Neural crest cell (in vitro differentiated cells): ENCODE measurements at places on chromosomes 13 and 19. TPM values are rescaled to one million over a fixed set of nuclear protein-coding genes. Genes with fewer than 3 reads are reported as not detected.

ZNF761 gene
- total RNA-seq: 10.0 and 10.5 TPM in 2 replicates

- peak overlapping the region; percentile 40 for H3K4me3 ChIP-seq
- DNase-seq: no peak
- H3K4me1 ChIP-seq: peaks cover 9% of the 10 kb centered on the region
Measured at GRCh38 chr19:54107876-54108490, 5.3 kb downstream of the NDUFA3 start.

DNA sequence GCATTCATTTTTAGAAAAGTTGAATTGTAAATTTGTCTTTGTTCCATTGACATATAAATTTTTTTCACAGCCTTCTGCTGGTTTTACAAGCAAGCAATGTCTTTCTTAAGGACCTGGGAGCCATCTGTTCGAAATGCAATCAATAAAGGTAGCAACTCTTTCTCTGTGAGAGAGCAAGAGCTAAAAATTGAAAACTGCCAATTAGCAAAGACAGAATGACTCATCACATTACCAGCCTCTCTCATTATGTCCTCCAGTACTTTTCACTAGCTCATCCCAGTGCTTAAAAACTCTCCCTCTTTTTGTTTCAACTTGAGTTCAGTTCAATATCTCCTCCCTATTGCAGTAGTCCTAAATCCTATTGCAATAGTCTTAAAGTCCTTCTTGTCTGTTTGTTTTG lies 760.7 kb upstream of the SLITRK6 start:
- no peak overlapping the region for H3K4me3 ChIP-seq
- H3K4me1 ChIP-seq: peaks cover 5% of the 10 kb centered on the region
- no peaks in the 10 kb centered on the region for H3K36me3 ChIP-seq
- H3K27me3 ChIP-seq: no peaks in the 10 kb centered on the region

ACP4 gene
- not detected in 2 replicates for total RNA-seq

DNA sequence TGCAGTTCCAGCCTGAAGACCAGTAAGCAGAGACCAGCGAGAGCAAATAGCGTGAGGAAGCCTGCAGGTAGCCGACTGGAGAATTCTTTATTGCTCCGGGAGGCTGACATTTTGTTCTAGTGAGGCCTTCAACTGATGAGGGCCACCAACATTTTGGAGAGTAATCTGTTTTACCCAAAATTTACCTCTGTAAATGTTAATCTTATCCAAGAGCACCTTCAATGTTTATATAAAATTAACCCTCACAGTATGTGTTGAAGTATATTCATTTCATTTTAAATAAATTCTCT lies 546.4 kb upstream of the SLITRK5 start:
- no peaks in the 10 kb centered on the region for H3K36me3 ChIP-seq
- H3K27me3 ChIP-seq: no peaks in the 10 kb centered on the region
- peak overlapping the region; percentile 95 for H3K27ac ChIP-seq
- no peak for DNase-seq
- peaks cover 17% of the 10 kb centered on the region for H3K4me1 ChIP-seq

HRC gene
- total RNA-seq: 0.84 and 1.6 TPM in 2 replicates

RDH8 gene
- not detected in 2 replicates for total RNA-seq

- H3K4me3 ChIP-seq: no peak overlapping the region
- peaks cover 3% of the 10 kb centered on the region for H3K36me3 ChIP-seq
- H3K27me3 ChIP-seq: no peaks in the 10 kb centered on the region
- DNase-seq: no peak
- no peaks in the 10 kb centered on the region for H3K4me1 ChIP-seq
Measured at GRCh38 chr19:54696117-54696548, 28.1 kb upstream of the KIR3DL3 start.

ZNF555 gene
- total RNA-seq: 10.5 and 11.4 TPM in 2 replicates

GRCh38 chr13:74217811-74218210 lies 83.6 kb upstream of the KLF12 start:
- H3K27ac ChIP-seq: no peak overlapping the region
- no peaks in the 10 kb centered on the region for H3K4me1 ChIP-seq
- no peaks in the 10 kb centered on the region for H3K27me3 ChIP-seq
- H3K36me3 ChIP-seq: no peaks in the 10 kb centered on the region

DNA sequence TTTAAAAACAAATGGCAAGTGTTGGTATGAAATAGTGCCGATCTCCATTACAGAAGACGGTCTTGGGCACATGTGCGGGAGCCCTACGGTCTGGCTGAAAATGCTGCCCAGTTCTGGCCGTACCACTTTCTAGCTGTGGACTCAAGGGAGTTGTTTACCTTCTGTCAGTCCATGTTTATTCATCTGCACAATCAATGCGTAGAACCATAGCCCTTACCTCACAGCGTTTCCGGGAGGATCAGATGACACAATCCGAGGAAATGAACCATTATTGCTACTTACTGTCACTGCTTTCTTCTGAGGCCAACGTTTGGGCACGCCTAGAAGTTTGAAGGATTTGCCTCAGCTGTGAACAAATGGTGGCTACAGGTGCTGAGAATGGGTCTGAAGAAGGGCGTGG lies 31.2 kb downstream of the GADD45B start:
- no peak overlapping the region for H3K27ac ChIP-seq
- H3K36me3 ChIP-seq: no peaks in the 10 kb centered on the region
- no peaks in the 10 kb centered on the region for H3K27me3 ChIP-seq
- no peak overlapping the region for H3K4me3 ChIP-seq

- H3K36me3 ChIP-seq: no peaks in the 10 kb centered on the region
- peaks cover 4% of the 10 kb centered on the region for H3K4me1 ChIP-seq
- no peak overlapping the region for H3K27ac ChIP-seq
- no peak for DNase-seq
Measured at GRCh38 chr19:41136636-41137455, 22.6 kb downstream of the CYP2F1 start.

- H3K4me3 ChIP-seq: no peak overlapping the region
- no peaks in the 10 kb centered on the region for H3K36me3 ChIP-seq
- DNase-seq: no peak
- no peaks in the 10 kb centered on the region for H3K27me3 ChIP-seq
- no peak overlapping the region for H3K27ac ChIP-seq
Measured at GRCh38 chr13:22017226-22017625, 346.4 kb downstream of the FGF9 start.

- H3K27ac ChIP-seq: no peak overlapping the region
- DNase-seq: no peak
- no peak overlapping the region for H3K4me3 ChIP-seq
- H3K27me3 ChIP-seq: peaks cover 2% of the 10 kb centered on the region
Measured at GRCh38 chr13:53020764-53021335, 7.8 kb upstream of the OLFM4 start.

- H3K27ac ChIP-seq: no peak overlapping the region
- H3K4me3 ChIP-seq: no peak overlapping the region
- peaks cover 3% of the 10 kb centered on the region for H3K4me1 ChIP-seq
- no peak for DNase-seq
Measured at GRCh38 chr19:47267350-47267759, 7.3 kb upstream of the INAFM1 start.

SKA3 gene
- 35.0 and 36.0 TPM in 2 replicates for total RNA-seq

MEF2B gene
- 1.4 and 1.5 TPM in 2 replicates for total RNA-seq

DNA sequence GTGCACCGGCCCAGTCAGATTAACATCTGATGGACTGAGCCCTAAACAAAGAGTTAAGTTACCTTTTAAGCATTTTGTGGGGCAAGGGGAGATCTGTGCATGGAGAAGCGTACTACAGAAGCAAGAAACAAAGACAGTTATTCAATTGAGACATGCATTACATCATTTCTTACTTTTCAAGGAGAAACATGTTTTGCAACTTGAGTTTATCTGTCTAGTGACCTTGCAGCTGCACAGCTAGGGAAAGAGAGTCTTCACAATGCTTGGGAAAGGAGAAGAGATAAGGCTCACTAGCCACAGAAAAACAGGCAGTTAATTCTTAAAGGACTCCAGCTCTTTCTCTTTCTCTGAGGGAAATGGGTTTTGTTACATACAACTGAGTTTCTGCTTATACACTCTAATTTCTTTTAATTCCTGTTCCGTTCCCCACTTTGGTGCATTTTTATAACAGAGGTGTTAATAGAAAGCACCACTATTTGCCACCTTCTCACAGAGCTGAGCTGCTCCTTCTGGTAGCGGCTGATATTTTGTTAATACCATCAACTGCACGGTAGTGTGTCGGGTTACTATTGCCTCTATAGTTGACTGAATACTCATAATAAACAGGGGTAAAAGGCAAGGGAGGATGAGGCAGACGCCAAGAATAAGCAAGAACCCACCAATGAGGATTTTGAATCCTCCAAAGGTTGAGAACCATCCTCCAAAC lies 55.9 kb downstream of the ZNF431 start:
- H3K27me3 ChIP-seq: no peaks in the 10 kb centered on the region
- H3K4me3 ChIP-seq: no peak overlapping the region
- no peaks in the 10 kb centered on the region for H3K36me3 ChIP-seq
- H3K4me1 ChIP-seq: peaks cover 5% of the 10 kb centered on the region
- H3K27ac ChIP-seq: no peak overlapping the region

GRCh38 chr13:49540552-49540951 lies 44.8 kb downstream of the PHF11 start:
- H3K27me3 ChIP-seq: no peaks in the 10 kb centered on the region
- peaks cover 4% of the 10 kb centered on the region for H3K4me1 ChIP-seq
- no peak for DNase-seq
- no peak overlapping the region for H3K4me3 ChIP-seq
- H3K27ac ChIP-seq: peak overlapping the region; percentile 52
- H3K36me3 ChIP-seq: peaks cover 21% of the 10 kb centered on the region

- H3K27me3 ChIP-seq: peaks cover 31% of the 10 kb centered on the region
- peak overlapping the region; percentile 86 for H3K27ac ChIP-seq
- H3K36me3 ChIP-seq: no peaks in the 10 kb centered on the region
Measured at GRCh38 chr19:41323023-41323422, 13.1 kb downstream of the CCDC97 start.

DNA sequence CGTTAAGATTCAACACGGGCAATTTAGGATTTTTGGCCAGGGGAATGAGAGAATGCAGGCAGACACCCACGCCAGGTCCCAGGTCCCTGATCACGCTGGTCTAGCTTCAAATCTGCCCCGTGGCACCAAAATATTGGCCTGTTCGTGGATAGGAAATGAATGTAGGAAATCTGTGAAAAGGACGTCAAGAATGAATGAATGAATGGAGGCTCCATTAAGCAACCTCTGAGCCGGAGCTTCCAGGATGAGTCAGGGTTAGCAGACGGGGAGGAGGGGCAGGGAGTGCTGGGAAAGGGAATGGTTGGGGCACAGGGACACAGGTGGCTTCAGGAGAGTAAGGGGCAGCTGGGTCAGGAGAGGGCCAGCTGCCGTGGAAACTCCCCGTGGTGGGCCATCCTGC lies 4.2 kb downstream of the SULT2B1 start:
- no peaks in the 10 kb centered on the region for H3K36me3 ChIP-seq
- H3K4me3 ChIP-seq: no peak overlapping the region
- H3K4me1 ChIP-seq: peaks cover 9% of the 10 kb centered on the region
- no peak overlapping the region for H3K27ac ChIP-seq

RASGRP4 gene
- 0.43 and 0.58 TPM in 2 replicates for total RNA-seq

ZNF506 gene
- 3.7 and 5.0 TPM in 2 replicates for total RNA-seq

CEACAM19 gene
- 5.0 and 6.1 TPM in 2 replicates for total RNA-seq

GRCh38 chr19:28880735-28881401 lies 332.1 kb downstream of the UQCRFS1 start:
- peaks cover 3% of the 10 kb centered on the region for H3K27me3 ChIP-seq
- H3K4me3 ChIP-seq: no peak overlapping the region
- H3K36me3 ChIP-seq: no peaks in the 10 kb centered on the region
- peaks cover 20% of the 10 kb centered on the region for H3K4me1 ChIP-seq
- DNase-seq: no peak
- H3K27ac ChIP-seq: no peak overlapping the region

ZNF534 gene
- not detected in 2 replicates for total RNA-seq

- H3K36me3 ChIP-seq: no peaks in the 10 kb centered on the region
- H3K4me1 ChIP-seq: no peaks in the 10 kb centered on the region
- H3K27me3 ChIP-seq: peaks cover 48% of the 10 kb centered on the region
Measured at GRCh38 chr19:7363225-7363624, 14.5 kb downstream of the ARHGEF18 start.

- H3K4me3 ChIP-seq: no peak overlapping the region
- DNase-seq: no peak
- no peaks in the 10 kb centered on the region for H3K27me3 ChIP-seq
- H3K27ac ChIP-seq: no peak overlapping the region
Measured at GRCh38 chr19:54684527-54684926, 21.7 kb downstream of the LILRB4 start.

CATSPERD gene
- not detected in 2 replicates for total RNA-seq

DNA sequence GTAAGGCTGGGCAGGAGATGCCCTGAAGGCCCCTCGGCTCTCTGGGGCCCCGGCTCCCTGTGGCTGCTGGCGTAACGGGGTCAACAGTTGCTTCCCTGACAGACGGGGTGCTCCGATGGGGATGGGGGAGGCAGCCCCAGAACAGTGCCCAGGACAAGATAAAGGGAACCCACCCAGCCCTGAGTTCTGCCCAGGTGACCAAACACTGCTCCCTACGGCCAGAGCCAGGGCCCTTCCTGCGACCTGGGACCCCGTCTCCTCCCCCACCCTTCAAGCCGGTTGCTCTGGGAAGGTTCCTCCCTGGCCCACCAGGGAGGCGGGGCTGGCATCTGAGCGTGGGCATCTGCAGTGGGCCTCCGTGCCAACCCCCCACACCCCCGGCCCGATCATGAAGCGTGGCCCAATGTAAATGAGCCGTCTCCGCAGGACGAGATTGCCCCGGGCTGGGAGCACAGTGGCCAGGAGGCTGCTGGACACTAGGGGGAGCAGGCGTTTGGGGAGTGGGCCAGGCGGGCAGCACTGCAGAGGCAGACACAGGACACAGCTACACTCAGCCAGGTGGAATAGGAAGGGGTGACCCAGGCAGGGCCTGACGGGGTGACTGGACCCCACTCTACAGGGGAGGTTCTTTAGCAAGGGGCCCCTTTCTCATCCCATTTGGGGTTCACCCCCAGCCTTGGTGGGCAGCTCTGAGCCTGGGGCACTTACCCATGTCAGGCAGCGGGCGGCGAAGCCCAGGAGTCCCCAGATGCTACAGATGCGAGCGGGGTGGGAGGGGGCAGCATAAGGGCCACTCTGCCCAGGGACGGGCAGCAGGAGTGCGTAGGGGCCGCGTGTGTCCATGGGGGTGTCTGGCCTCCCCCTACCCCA lies 1.2 kb upstream of the NKPD1 start:
- peaks cover 8% of the 10 kb centered on the region for H3K4me1 ChIP-seq
- DNase-seq: peak; percentile 75
- no peaks in the 10 kb centered on the region for H3K36me3 ChIP-seq
- no peak overlapping the region for H3K27ac ChIP-seq
- H3K27me3 ChIP-seq: peaks cover 13% of the 10 kb centered on the region

- peaks cover 3% of the 10 kb centered on the region for H3K27me3 ChIP-seq
- H3K4me1 ChIP-seq: peaks cover 16% of the 10 kb centered on the region
- no peaks in the 10 kb centered on the region for H3K36me3 ChIP-seq
- peak overlapping the region; percentile 88 for H3K27ac ChIP-seq
- DNase-seq: no peak
Measured at GRCh38 chr19:33280351-33280921, 21.9 kb downstream of the CEBPA start.
